ENCODE measurements at places on chromosomes 6 and 20.

DNA sequence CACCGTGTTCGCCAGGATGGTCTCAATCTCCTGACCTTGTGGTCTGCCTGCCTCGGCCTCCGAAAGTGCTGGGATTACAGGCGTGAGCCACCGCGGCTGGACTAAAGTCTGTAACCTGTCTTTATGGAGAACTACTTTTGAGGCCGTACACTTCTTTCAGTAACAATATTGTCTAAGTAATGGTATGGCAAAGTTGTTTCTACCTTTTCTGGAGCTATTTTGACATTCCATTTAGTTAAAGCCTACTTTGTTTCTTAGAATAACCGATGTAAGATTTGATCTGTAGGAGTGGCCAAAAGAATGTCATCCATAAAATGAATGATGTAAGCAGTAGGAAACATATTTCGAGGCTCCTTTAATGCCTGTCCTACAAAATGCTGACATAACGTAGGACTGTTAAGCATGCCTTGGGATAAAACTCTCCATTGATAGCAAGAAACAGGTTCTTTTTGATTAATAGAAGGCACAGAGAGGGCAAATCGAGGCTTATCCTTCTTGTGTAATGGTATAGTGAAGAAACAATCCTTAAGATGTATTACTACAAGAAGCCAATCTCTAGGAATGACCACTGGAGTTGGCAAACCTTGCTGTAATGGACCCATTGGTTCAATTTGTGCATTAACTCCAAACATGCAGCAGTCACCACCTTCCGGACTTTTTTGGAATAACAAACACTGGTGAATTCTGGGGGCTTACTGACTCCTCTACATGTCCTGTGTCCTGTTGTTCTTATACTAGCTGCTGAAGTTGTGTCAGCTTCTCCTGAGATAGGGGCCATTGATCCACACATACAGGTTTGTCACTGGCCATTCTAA, 35.9 kb downstream of the HLA-DRA start:
- DNase-seq = no peak

- no peak for DNase-seq
Measured at GRCh38 chr6:22099231-22099630, 197.6 kb downstream of the PRL start.

DNA sequence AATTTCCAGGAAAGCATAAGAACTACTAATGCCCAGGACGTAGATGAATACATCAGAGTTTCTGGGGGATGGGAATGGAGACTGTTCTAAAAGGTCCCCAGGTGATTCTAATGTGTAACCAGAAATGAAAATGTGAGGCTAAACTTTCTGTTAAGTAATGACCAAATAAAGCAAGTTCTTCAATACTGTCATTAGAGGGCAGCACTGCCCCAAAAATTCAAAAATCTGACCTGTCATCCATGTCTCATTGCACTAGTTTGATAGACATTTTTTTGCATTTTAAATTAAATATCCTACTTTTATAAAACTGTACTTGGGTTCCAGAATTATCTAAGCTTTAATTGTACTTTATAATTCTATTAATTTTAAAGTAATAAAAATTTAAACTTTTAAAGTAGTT, 94.9 kb downstream of the RFX6 start:
- DNase-seq = no peak

DNA sequence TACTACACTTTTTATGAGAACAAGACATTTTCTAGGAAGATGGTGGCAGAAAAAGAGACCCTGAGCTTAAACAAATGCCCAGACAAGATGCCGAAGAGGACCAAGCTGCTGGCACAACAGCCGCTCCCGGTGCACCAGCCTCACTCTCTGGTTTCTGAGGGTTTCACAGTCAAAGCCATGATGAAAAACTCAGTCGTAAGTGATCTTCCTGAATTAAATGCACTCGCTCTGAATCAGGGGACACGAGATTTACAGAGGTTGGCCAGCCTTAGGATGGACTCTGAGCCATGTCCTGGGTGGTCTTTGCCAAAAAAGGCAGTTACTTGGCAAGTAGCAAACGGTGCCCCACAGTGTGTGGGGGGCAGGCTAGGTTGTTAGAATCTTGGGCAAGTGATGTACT, 423 bp downstream of the PACRG start:
- no peak for DNase-seq

DNA sequence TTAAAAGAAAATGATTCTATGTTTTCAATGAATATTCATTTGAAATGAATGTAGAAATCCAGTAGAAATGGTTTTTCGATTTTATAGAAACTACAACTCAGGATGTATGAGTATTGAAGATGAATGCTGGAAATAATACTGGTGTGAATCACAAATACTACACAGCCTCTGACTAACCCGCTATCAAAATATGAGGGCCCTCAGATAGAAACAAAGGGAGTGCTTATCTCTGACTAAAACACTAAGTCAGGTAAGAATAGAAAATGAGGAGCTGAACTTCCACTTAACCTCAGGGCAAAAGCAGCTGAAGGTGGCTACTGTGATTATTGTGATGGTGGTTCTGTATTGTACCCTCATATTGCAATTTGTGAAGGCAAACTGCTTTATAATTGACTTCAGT, 220.9 kb upstream of the RNF217 start:
- DNase-seq = peak; percentile 45

GRCh38 chr6:152167641-152168603, 360.4 kb downstream of the ESR1 start:
- DNase-seq = no peak

GRCh38 chr20:573414-574296, 30.1 kb upstream of the CSNK2A1 start:
- no peak for DNase-seq

DNA sequence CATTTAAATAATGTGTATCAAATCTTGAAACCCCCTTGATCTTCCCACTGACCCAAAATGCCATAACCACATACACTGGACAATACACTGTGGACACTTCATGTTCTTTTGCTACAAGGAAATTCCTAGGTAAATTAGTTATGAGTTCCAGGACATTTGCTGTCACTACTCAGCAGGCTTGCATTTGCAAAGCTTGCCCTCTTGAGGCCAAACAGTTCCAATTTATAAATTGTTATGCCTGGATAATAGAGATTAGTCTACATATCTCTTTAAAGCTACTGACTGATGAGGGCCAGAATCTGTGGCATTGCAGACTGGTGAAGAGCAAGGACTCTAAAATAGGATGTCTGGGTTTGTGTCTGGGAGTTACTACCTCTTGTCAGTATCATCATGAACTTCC, 17.4 kb upstream of the RAB32 start:
- peak; percentile 12 for DNase-seq

GRCh38 chr6:146423452-146423851, 120.2 kb upstream of the RAB32 start:
- DNase-seq = no peak

Measured in foreskin keratinocyte (primary cell).